Left renal pelvis (tissue), 4 donors: ENCODE measurements at places on chromosomes 6 and 20.

GRCh38 chr6:105005451-105005850 lies 48.5 kb downstream of the LIN28B start:
- DNase-seq = no peak

DNA sequence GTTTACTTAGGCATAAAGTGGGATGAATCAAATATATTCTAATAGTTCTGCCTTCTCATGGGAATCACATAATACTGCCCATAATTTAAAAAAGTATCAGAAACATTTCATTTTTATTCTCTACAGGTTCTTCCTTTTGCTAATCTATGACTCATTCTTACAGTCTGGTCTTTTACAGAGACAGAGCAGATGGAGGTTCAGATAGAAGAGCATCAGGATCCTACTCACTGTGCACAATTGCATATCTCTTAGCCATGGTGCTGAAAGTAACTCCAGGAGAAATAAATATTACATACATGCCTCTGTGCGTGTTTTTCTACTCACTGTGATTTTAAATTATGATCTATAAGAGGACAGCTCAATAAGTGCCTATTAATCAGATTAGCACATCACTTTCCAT lies 16.3 kb upstream of the OR2B6 start:
- DNase-seq = no peak

GRCh38 chr20:44435630-44436335 lies 39.9 kb upstream of the TTPAL start:
- DNase-seq = no peak

DNA sequence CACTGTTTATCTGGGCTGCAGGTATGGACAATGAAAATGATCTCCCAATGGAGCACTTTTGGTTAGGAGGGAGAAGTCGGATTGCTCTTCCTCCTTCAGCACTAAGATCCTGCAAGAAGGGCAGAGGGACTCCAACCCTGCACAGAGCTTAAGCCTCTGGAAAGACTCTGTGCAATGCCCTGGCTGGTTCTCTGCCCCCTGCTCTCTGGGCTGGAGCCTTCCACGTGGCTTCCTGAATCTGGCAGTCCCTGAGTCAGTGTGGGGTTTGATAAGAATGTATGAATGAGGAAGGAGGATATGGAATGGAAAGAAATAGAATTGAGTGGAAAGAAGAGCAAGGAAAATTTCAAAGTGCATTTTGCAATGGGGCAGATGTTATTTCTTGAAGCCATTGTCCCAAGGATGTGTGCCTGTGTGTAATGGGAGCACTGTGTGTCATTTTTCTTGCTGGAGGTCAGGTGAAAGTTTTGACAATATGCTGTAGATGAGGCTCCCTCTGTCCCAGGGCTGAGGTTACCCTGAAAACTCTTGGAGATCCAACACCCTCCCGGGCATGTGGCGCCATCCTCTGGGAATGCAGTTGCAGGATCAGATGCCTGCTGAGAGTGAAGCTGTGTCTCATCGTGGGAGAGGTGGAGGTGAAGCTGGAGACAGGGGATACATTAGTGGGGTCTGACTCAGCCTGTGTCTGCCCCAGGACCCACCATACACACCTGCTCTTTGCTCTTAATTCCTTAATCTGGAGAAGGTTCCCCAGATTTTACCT lies 16.3 kb upstream of the CST9L start:
- no peak for DNase-seq

DNA sequence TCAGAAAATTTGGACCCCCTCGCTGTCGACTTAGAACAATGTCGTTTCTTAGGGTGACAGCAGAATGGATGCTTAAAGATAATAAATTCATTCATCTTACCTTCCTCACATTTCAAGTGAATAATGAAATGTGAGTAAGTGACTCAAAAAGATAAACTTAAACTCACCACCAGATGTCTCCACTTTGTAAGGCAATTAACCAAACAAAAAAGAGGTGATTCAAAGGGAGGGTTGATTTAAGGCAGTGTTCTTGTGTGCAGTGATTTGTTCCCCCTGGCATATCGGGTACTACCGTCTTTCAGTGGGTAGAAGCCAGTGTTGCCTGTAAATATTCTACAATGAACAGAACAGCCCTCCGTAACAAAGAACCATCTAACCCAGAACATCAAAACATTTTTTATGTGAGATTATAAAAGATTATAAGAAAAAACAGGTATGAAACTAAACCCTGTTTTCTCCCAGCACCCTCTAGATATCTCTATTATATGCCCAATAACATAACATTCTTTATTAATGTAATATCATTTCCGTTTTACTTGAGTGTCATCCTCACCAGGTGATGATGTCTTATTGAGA lies 589.7 kb downstream of the CBLN4 start:
- no peak for DNase-seq

DNA sequence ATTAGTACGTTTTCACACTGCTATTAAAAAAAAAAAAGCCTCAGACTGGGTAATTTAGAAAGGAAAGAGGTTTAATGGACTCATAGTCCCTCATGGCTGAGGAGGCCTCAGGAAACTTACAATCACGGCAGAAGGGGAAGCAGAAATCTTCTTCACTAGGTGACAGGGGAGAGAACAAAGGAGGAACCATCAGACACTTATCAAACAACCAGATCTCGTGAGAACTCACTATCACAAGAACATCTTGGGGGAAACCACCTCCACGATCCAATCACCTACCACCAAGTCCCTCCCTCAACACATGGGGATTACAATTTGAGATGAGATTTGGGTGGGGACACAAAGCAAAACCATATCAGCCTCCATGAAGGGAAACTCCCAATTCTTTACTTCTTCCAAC lies 85.2 kb upstream of the MAFB start:
- DNase-seq = no peak

- peak; percentile 38 for DNase-seq
Observed at GRCh38 chr20:22490287-22491193, 93.8 kb downstream of the FOXA2 start.

- DNase-seq = peak; percentile 44
Observed at GRCh38 chr20:9392892-9393857, 121.2 kb upstream of the LAMP5 start.

GRCh38 chr6:80234401-80234800 lies 127.9 kb downstream of the BCKDHB start:
- no peak for DNase-seq

- no peak for DNase-seq
Observed at GRCh38 chr6:33481192-33481591, 26.8 kb downstream of the ZBTB9 start.

- DNase-seq = no peak
Observed at GRCh38 chr6:64489763-64490162, 854.2 kb downstream of the PHF3 start.

- no peak for DNase-seq
Observed at GRCh38 chr6:151679081-151679480, 128.4 kb upstream of the ESR1 start.

DNA sequence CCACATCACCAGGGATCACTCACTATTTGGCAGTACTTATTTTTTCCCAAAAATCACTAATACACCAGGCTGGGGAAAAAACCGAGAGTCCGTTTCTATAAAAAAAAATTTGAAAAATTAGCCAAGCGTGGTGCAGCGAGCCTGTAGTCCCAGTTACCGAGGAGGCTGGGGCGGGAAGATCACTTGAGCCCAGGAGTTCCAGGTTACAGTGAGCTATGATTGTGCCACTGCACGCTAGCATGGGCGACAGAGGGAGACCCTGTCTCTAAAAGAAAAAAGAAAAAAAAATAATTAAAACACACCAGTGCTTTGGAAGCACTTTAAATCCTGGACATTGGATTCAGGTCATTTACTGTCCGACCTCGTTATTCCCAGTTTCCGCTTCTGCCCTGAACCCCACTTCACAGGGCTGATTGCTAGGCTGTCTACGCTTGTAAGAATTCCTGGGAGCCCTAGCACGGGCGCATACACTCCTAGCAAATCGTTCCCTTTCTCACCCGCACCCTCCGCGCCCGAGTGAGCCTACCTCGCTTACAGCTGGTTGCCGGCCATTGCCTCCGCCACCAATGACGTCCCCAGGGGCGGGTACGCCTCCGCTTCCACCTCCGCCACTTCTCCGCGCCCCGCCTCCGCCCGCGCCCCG lies at the start of gene TPMT:
Gene TPMT (minus strand): TSS at position 571 of the 643 bp plus-strand sequence. CDS start 5,950 bp downstream, outside the sequence.
- no peak for DNase-seq

- no peak for DNase-seq
Observed at GRCh38 chr6:138289739-138290138, 71.4 kb upstream of the PBOV1 start.

- no peak for DNase-seq
Observed at GRCh38 chr6:123965894-123966293, 162.2 kb downstream of the NKAIN2 start.

- no peak for DNase-seq
Observed at GRCh38 chr6:30113003-30113759, at the start of gene TRIM31. Gene TRIM31 (minus strand): TSS chr6:30113090. CDS start chr6:30112805, 285 bp downstream.

- no peak for DNase-seq
Observed at GRCh38 chr20:32018269-32019155, 8.3 kb downstream of the CCM2L start.

DNA sequence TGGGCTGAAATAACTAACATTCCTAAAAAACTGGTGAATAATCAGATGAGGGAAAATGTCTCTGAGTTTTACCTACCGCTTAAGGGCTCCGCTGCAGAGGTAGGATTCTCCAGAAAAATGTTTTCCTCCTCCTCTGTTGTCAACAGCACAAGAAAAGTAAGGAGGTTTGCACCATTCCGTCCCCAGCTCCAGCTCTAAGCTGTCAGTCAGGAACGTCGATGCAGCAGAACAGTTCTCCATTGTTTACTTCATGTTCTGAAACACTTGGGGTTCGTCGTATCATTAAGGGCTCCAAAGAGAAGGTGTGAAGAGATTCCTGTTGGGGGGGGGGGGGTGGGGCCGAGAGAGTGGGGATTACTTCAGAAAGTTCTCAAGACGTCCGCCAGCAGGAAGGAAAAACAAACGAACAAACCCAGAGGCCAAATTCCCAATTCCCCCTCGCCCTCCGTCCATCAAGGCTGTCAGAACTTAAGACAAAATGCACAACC lies 734 bp downstream of the MMS22L start:
- no peak for DNase-seq

DNA sequence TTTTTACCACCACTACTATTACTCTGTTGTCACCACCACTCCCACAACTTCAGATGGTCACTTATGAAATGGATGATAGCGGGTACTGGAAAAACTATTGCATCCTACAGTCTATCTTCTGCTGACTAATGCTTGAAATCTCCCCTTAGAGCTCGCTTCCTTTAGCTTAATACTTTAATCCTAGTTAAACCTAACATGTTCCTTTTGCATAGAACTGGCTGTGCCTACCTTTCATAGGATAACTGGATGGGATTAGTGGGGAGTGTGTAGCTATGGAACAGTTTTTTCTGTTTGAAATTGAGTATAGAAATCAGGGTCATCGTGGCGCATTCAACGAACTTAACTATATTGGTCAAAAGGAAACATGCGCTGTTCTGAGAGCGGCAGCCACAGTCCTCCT lies 294.7 kb downstream of the FARS2 start:
- no peak for DNase-seq

DNA sequence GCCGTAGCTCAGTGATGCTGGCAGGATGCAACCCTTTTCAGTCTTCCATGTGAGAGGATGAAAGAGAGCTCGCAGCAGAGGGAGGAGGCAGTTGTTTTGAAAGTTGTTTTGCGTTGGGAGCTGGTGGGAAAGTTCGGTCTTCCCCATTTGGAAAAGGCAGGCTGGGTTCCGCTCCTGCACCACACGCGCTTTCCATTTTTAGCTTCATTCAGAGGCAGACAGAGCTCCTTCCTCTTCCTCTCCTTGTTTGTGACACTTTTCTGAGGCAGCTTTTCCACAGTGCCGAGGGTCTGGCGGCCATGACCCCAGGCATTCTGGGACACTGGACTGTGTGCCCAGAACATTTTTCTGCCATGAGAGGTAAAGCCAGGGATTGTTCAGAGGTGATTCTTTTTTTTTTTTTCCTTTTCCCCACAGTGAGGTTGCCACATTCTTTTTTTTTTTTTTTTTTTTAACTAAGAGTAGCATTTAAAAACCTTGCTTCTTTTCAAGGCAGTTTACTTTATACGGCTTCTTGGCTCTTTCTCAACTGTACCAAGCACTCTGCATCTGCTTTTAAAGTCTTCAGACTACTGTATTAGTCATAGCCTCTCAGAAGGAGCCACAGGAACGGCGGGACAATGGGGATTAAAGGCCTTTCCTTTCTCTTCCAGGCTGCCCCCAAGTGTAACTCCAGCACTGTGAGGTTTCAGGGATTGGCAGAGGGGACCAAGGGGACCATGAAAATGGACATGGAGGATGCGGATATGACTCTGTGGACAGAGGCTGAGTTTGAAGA lies 1.6 kb downstream of the PRDM1 start:
- no peak for DNase-seq

DNA sequence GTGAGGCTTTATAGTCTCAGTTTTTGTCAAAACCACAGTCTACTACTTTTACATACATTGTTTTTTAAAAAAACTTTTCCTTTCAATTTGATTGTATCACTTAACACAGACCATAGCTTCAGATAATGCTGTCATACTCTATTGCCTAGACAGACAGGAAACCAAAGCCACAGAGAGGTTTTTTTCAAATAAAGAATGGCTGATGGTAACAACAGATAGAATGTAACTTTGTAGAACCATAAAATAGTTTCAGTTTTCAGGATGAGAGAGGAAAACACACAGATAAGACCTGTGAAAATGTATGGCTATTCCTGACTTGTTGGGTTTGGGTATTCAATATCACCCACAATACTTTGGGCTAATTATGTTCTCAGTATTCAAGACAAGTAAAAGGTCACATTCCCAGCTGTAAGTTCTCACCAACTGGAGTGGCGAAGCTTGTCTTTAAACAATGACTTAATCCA lies 94.0 kb downstream of the ADGRG6 start:
- no peak for DNase-seq

GRCh38 chr6:130944486-130944885 lies 117.3 kb downstream of the SMLR1 start:
- DNase-seq = no peak
